Stimulated activated CD4-positive, alpha-beta T cell treated with anti-CD3 and anti-CD28 coated beads, Interleukin-4, amount 100 ng/mL, for 48 hours (primary cell): ENCODE measurements at places on chromosomes 2 and 18.

DNA sequence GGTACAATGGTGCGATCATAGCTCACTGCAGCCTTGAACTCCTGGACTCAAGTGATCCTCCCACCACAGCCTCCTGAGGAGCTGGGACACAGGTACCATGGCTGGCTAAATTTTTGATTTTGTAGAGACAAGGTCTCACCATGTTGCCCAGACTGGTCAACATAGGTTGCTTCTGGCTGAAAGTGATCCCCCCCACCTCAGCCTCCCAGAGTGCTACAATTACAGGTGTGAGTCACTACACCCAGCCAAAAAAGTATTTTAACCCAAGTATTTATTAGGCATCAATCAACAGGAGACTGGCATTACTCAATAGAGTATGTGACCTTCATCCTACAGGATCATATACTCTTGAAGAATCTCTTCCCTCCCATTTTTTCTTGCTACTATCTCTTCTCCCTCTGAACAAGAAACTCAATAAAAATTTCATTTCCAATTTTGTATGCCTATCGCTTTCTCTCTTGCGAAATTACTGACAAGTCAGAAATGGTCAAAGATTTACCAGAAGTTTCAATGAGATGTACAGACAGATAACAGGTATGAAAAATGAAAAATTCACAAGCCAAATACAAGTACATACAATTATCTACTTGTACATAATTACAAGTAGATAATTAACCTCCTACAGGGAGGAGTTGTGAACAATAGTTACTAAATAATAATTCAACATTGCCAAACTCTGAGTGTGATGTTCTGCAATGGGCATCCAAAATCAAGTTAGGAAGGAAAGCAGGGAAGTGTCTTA is 34.9 kb upstream of the CCNT2 start:
- no peak for DNase-seq

- no peak for DNase-seq
Observed at GRCh38 chr2:234981197-234982095, 29.6 kb downstream of the SH3BP4 start.

GRCh38 chr18:2302628-2303516 is 268.4 kb downstream of the METTL4 start:
- DNase-seq, result no peak

- DNase-seq, result no peak
Observed at GRCh38 chr2:105082107-105082506, 44.2 kb downstream of the MRPS9 start.

DNA sequence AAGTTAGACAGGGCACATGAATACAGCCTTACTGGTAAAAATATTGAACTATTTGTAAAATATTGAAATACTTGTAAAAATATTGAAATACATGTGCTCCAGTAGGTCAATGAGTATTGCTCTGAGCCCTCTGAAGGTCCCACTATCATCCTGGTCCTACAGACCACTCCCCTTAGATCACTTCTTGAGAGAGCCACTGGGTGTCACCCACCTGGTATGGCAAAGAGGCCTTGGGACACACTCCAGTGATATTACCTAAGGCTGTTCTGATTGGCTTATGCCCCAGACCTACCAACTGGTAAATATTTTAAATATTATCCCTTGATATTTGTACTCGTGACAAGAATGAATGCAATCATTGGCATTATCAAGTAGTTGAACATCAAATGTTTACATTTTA is 5.0 kb downstream of the THSD7B start:
- DNase-seq, result no peak

- no peak for DNase-seq
Observed at GRCh38 chr2:166238176-166238575, 110.4 kb upstream of the SCN1A start.

DNA sequence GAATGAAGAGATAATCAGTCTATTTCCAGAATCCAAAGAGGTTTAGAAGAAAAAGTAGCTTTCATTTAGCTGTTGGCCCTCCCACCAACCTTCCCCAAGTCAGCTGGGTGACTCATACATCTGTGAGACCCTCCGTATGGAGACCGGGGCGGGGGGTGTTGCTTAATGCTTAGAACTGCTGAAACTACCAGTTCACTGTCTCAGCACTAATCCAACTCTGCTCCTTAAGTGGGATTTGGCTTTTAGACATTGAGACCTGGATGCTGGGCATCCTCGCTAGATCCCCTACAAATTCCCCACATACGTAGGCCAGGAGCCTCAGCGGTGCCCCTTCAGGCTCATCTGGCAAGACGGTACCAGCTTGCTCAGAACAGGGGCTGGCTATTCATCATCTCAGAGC is at the start of gene SAG:
SAG (plus strand) TSS at position 252 of the 400 bp plus-strand sequence. CDS start 1,374 bp downstream, outside the sequence.
- DNase-seq, result no peak

DNA sequence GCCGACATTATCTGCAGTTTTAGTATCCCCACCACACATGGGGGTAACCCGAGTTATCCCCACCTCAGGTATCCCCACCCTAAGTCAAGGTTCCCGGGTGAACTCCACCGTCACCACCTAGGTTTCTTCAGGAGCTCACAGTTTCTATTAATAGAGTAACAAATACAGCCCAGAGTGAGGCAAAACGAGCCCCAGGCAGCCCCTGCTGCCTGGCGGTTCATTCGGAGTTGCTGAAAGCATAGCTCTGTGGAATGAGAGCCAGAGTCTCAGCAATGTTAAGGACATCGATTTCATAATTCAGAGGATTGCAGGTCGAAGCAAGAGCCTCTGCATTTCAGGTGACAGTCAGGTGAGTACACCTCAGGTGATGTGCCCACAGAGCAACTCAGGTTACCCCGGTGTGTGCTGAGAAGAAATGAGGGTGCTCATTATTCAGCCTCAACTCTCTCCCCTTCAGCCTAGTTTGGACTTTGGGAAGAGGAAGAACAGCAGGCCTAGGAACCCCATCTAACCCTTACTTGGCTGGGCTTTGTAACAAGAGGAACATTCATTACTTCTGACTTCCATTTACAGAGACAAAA is 10.7 kb downstream of the SATB2 start:
- DNase-seq, result no peak
